ENCODE measurements at places on chromosomes 5 and 9.

DNA sequence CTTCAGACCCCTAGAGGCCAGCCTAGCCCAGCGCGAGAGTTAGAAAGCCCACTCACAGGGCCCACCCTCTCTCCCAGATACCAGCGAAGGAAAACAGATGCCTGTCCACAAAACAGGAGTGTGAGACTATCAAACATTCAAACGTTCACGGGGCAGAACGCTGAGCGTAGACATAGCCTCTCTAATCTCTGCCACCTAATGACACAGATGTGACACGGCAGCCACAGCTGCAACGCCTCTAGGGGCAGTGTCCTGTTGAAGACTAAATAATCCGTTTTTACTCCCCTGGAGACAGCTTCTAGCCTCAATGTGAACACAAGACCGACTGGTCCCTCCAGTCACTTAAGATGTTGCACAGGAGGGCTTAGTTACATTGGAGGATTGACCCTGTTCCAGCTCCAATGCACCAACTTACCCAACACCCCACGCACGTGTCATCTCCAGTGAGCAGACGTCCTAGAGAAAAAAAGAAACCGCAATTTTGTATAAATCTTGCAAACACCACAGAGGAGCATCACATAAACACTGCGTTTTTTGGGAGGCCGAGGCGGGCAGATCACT is 14.3 kb downstream of the DIPK1B start:
- peak; percentile 29 for DNase-seq

- no peak for DNase-seq
Observed at GRCh38 chr9:118991366-118992285, 377.6 kb downstream of the BRINP1 start.

GRCh38 chr5:19987612-19988361 is at the start of gene CDH18:
Gene CDH18, minus strand, starts transcription at chr5:19988200. Its CDS starts 149,214 bp downstream, at chr5:19838986.
- DNase-seq, result no peak

DNA sequence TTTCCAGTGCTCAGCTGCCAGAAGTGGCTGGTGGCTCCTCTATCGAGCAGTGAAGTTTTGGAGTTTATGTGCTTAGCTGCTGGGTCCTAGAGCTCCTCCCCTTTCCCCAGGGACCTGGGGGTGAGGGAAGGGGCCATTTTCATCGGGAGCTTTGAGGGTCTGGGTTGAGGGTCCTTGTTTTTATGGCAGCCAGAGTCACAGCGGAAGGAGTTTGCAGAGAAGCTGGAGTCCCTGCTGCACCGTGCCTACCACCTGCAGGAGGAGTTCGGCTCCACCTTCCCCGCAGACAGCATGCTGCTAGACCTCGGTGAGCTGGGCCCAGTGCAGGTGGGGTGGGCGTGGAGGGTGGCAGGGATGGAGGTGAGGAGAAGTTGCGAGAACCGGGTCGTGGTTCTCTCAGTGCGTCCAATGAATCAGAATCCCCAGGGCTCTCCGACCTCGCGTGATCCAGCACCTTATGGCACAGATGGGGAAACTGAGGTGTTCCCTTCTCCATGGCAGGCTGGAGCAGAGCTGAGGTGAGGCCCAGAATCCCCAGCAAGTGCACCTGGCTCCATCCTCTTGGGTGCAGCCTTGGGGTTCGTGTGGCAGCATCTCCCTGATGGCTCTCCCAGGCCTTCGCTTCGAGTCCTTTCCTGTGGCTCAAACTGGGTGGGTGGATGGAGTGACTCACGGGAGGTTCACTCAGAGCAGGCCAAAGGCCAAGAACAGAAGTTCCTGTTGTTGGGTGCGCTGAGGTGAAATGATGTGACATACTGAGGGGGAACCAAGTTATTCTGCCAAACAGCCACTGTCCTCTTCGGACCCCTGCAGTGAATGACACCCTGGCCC is 21.7 kb upstream of the DOLPP1 start:
- no peak for DNase-seq

DNA sequence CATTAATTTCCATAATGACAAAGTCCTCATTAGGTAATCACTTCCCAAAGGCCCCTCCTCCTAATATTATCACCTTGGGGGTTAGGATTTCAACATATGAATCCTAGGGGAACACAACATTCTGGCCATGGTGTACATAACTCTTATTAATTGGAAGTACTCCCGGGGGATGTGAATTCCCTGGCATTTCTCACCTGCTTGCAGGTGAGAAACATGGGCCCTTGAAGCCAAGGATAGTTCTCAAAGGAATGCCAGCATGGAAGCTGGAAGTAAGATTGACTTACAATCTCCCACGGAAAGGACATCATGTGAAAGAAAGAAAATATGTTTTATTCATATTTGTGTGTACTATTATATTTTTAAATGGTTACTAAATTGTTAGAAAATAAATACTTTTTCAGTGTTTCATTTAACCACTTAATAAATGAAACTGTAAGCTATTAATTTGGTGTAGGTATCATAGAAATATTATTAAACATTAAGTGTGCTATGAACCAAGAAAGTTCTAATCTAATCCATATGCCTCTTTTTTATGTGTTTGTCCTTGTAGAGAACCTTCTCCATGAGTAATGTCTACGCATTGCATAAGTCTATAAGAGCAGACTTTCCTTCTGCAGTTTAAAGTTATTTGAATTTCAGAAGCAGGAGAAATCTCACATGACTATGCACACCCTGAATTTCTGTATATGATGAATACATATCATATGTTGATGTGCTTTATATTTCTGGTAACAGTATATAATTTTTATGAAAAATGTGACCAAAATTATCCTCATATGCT is 59.4 kb downstream of the ANXA1 start:
- DNase-seq, result no peak

- DNase-seq, result no peak
Observed at GRCh38 chr9:81819155-81819554, 109.1 kb upstream of the SPATA31D4 start.

- no peak for DNase-seq
Observed at GRCh38 chr9:71515107-71515506, 253.2 kb downstream of the CEMIP2 start.

DNA sequence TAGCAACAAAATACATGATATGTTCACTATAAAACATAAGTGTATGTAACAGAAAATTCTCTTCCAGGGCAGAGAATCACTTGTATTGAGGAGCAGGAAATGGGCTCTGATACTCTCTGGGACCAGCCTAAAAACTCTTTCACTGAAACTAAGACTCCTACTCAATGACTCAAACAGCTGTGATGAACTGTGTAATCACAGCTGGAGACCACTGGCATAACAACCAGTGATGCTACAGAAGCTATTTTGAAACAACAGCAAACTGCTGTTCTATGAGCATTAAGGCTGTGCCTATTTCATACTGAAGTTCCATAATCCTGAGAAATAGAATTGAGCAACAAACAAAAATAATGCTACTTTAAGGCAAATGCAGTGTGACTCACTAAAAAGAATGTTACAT is 594.0 kb downstream of the HINT1 start:
- DNase-seq, result no peak

DNA sequence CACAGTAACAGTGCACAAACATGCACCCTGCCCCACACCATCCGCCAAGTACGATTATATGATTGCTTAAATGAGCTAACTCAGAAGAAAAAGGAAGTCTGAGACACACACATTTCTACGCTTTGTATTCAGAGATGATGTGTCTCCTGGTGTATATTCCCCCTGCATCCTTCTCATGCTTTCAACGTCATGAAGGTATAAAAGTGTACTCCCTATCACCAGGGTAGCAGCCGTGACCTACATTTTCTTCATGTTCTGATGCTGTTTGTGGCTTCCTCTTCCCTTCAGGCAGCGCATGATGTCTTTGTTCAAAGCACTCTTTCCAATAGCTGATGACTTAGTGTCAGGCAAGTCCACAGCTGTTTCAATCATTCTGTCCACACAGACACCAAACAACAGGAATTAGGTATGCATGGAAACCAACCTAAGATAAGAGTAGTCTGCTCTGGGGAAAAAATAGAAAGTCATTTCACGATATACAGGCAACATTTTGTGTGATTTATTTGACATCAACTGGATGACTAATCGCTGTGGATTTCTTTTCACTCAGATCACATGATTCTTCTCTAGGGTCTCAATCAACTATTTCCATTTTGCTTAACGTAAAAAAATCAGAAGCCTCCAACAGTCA is 269.4 kb upstream of the PTGER4 start:
- peak; percentile 63 for DNase-seq

DNA sequence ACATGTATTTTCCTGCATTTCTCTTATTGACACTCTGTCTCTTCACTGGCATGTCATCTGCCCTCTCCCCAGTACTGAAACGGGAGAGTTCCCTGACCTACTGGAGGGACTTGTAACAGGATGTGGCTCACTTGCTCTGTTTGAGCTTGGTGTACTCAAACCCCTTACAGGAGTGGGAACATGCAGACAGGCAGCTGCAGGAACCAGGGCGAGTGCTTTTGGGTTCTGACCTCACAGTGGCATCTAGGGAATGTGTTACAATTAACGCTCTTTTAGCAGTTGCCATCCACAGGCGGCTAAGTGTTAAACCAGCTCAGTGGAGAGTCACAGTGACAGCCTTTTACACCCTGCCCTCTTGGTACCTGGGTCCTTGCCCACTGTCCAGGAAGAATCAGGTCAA is 300.3 kb upstream of the GRAMD2B start:
- no peak for DNase-seq

Measured in activated gamma-delta T cell treated with Interleukin-2 at 50 U/mL for 16 hours (primary cell).